ENCODE measurements at places on chromosomes 6 and 20. TPM values are rescaled to one million over a fixed set of nuclear protein-coding genes. Genes with fewer than 3 reads are reported as not detected.

DNA sequence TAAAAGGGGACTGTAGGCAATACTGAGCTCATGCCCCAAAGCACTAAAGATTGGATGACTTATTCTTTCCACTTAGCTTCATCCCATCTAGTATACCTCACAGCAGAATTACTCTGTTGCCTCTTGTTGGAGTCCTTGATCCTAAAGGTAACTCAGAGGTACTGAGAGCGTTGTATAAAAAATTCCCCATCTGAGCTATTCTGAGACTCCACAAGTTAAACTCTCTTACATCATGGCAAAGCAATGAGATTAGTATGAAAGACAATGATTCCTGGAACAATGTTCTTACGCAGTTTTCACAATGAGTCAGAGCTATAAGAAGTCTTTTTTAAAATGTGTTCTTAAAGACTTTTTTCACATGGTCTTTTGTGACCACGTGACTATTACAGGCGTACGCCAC, 370.1 kb downstream of the ADGRB3 start:
- no peak for DNase-seq

- no peak for DNase-seq
Measured at GRCh38 chr6:120384671-120385070, 949.6 kb downstream of the TBC1D32 start.

DNA sequence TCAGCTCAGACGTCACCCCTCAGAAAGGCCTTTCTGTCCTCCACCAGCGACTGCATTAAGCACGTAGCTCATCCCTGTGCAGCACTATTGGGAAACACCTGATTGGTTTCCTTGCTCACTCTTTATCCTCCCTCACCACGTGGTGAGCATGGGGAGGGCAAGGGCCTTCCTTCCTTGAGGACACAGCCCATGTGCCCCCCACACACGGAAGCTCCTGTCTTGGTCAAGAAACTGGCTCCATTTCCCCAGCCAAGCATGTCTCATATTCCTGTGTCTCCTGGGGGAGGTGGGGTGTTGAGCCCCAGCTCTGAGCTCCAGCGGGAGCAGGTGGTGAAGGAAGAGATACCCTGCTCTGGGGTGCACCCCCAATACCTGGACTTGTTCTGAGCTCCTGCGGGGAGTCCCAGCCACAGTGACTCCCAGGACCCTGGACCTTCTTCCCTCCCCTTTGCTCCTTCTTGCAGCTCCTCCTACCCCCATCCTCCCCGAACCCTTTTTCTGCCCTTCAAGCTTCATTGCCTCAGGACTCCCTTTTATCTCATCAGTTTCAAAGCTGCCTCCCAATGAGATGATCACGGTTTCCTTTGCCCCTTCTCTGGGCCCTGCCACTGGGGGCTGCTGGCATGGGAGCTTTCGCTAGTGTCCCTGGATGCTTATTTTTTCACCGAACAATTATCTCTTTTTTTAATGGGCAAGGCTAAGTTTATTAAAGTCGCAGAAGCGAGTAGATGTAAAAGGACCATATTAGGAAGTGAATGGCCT, 230.1 kb downstream of the TFAP2C start:
- DNase-seq: no peak

- DNase-seq: peak; percentile 86
Measured at GRCh38 chr20:10131732-10132345, 86.8 kb upstream of the SNAP25 start.

DNA sequence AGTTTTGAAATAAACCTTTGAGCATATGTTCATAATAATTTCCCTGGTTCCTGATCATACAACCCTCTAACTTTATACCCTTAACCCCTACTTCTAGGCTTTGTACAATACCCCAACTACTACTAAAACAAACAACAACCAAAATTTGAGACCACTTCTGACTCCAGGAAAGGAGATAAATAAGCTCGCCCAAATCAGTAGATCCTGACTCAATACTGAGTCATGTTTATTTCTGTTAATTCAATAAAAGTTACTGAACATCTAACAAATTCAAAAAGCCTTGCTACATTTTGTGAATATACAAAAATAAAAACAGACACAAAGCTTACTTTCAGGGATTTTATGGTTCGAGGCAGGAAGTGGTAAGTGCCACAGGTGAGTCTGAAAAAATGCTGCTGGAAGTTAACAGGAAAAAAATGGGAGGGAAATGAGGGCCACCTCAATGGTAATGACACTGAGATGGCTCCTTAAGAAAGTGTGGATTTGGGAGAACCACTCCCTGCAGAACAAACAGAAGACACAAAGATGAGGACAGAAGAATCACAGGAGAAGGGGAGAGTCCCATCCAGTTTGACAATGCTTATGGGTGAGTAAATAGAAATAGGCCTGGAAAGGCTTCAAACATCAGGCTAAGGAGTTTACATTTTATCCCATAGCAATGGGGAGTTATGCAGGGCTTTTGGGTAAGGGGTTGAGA, 63.4 kb downstream of the DST start:
- no peak for DNase-seq

DNA sequence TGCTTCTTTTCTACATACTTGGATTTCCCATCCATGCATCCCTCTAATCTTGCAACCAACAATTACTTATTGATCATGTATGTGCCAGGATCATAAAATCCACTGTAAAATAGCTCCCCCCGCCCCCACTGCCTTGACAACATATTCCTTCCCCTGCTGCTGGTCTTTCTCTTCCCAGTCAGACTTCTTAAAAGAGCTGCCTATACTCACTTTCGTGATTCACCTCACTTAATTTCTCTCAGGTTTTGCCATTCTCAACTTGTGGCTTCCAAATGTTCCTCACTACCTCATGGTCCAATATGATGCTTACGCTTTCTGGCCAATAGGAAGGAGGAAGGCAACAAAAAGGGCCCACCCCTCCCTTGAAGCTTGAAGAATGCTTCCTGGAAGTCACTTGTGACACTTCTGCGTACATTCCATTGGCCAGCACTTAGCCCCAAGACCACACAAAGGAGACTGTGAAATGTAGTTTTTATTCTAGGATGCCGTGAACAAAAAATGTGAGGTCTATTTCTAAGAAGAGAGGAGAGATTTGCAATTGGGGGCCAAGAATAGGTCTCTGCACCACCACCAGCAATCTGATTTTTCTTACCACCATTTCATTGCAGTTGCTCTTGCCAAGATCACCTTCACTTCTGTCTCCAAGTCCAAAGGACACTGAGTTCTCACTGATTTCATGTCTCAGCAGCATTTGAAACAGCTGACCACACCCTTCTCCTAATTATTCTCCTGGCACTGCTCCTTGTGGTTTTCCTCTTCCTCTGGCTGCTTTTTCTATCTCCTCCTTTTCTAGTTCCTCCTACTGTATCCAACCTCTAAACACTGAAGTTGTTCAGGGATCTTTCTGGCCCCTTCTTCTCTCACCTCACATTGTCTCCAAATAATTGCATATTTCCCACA, 30.8 kb downstream of the CD164 start:
- DNase-seq: no peak

DNA sequence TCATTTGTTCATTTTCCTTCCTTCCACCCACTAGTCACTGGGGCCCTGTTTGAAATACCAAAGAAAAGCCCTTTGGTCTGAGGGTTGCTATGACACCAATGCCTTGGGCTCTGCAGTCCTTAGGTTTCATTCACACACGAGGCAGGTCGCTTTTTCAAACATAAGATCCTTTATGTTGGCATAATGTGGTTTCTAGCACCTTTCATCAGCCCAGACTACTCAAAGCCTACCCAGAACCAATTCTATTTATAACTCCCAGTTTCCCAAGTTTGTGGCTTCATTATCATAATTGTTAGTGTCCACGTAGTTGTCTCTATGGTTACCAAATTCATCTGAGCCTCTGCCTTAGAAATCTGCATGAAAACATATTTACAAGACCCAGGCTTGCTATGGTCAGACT, 6.6 kb upstream of the TP53RK start:
- no peak for DNase-seq

GRCh38 chr6:127550403-127550802, 26.6 kb upstream of the C6orf58 start:
- no peak for DNase-seq

DNA sequence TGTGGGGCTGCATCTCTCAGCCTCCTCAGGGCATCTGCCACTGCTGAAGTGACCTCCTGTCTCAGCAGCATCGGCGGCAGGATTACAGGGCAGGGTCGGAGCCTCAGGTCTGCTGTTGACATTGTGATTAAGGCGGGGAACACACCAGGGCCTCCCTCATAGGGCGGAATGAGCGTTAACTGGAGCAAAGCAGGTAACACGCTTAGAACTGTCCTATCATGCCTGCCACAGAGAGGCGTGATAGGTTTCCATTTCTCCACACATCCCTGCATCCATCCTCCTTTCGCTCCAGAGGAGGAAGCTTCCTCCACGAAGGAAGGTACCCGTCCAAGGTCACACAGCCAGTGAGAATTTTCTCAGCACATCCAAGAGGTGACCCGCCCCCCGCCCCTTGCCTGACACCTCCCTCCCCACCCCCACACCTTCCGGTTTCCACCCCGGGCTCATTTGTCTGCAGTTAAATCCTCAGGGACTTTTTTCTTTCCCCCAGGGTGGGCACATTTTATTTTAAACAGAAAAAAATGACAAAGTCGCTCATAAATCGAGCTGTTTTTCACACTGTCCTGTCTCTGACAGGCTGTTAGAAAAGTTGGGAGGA, 200.8 kb downstream of the TFAP2C start:
- DNase-seq: no peak

DNA sequence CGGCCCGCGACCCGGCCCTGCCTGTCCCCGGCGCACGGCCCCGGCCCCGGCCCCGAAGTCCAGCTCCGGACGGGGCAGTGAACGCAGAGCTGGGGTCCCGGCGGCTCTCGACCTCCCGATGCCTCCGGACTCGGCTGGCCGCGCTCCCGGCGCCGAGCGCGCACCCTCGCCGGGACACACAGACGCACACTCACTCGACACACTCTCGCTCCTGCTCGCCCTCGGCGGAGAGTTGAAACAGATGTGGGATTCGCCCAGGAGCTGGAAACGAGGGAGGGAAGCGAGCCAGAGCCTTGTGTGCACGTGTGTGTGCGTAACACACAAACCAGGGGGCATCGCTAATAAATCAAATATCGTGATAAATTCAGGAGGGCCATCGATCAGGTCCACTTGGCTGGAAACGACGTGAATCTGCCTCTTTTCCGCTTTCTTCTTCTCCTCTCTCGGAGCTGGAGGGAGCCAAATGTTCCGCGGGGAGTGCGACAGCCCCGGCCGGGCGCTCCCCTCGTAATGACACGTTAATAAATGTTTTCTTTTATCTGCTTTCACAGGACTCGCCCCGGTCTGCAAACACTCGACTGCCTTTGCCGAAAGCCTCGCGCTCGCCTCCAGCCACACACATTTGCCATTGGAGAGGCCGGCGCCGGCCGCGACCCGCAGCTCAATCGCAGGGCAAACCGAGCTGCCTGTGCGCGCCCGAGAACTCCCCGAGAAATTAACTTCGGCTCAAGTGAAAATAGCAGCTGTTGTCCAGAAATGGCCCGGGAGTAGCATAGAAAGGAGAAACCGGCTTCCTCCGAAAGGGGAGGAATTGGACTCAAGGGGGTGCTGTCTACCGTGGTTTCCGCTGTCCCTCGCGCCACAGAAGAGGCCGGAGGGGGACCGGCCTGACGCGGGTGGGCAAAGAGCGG, 828 bp upstream of the SULF2 start:
- DNase-seq: peak; percentile 85

DNA sequence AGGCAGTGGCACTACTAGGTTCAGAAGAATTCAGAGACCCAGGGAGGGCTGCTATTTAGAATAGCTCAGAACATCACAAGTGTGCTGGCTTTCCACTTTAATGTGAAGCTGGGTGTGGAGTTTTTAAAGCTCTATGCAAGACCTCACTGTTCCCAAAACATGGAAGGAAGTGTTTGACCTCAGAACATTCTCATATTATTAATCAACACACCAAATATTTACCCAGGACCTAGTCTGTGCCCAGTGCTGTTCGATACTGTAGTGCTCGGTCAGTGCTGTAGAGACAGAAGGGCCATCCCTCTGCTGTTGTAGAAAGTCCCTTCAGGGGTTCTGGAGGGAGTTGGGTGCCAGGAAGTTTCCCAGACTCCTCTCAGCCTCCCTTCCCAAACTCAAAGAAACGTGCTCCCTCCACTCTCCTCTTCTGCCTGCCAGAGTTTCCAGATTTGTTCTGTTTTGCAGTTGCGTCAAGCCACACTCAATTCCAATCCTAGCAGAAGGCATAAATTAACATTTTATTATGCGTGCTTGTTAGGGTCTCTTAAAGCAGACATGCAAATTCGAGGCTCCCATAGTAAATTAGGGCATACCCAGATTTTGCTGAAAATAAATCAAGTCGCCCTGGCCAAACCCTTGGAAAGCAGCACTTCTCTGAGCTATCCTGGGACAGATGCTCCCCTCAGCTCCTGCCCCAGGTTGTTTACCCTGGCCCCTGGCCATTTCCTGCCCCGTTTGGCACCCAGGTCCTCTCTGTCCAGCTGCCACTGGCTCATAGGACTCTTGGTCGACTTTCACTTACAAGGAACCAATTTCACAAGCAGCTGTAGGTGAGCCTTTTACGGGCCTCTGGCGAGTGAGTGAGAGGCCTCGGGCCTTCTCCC, 248.6 kb downstream of the HIVEP2 start:
- DNase-seq: no peak

DNA sequence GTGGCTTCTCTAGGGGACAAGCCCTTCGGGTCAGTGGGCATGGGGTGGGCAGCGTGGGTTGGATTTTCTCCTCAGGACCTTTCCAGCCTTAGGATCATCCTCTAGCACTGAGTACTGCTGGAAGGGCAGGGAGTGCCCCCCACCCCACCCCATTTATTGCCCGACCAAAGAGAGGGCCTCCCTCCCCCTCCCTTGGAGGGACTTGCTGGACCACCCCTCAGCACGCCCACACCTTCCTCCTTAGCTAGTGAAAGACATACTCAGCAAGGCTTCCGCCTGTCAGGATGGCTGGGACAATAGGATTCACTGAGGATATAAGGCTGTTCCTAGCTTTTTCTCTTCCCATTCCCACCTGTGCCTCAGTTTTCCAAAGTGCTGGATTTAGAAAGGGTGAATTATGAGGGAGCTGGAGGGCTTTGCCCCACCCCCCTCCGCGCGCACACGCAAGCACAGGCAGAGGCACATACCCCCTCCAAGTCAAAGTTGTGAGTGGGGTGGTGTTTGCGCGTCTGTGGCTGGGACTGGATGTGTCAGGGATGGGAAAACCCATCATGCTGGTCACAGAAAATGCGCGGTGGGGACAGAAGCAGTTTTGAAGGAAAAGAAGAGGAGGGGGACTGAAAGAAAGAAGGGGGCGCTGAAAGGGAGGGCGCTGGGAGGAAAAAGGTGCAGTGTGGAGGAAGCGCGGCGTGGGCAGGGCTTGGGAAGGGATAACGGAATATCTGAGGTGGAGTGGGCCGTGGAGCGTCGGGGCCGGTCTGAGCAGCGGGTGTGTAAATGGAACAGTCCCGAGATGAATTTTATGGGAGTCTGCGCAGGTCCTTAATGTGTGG, 693 bp upstream of the SLC29A1 start:
- DNase-seq: peak; percentile 74

GRCh38 chr6:140857739-140858380, 1274.9 kb upstream of the GJE1 start:
- DNase-seq: no peak

The CLVS2 gene
- total RNA-seq: not detected

The KCNK15 gene
- 0.97 TPM for total RNA-seq

The ENPP4 gene
- 18.1 TPM for total RNA-seq

The SAMD10 gene
- 4.0 TPM for total RNA-seq

The PRR18 gene
- 0.13 TPM for total RNA-seq

The PRSS16 gene
- not detected for total RNA-seq

The BPIFA1 gene
- not detected for total RNA-seq

The TFAP2C gene
- total RNA-seq: 0.22 TPM

The PRSS35 gene
- total RNA-seq: 0.83 TPM

The SCUBE3 gene
- total RNA-seq: 5.2 TPM
